ENCODE measurements at places on chromosomes 3 and 15.

- DNase-seq = no peak
Observed at GRCh38 chr3:196634224-196634623, 5.3 kb upstream of the NRROS start.

GRCh38 chr3:88954853-88955252 lies 152.6 kb upstream of the EPHA3 start:
- DNase-seq = no peak

GRCh38 chr15:72353266-72353665 lies 22.5 kb downstream of the HEXA start:
- DNase-seq = no peak

DNA sequence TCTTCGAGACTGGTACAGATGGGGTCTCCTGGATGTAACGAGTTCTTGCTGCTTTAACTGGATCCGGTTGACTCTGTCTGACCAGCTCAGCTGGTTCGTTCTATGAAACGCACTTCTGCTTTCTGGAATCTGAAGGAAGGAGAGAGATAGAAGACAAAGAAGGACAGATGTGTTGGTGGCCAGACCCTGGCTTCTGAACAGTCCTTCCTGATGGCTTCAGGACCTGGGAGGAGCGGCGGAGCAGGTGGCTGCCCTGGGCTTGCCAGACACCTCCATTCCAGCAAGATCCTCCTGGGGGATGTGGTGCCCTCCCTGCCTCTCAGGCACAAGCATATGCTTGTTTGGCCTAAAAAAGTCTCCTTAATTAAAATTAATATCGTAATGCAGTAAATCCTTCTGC lies 99.9 kb downstream of the APBA2 start:
- no peak for DNase-seq

DNA sequence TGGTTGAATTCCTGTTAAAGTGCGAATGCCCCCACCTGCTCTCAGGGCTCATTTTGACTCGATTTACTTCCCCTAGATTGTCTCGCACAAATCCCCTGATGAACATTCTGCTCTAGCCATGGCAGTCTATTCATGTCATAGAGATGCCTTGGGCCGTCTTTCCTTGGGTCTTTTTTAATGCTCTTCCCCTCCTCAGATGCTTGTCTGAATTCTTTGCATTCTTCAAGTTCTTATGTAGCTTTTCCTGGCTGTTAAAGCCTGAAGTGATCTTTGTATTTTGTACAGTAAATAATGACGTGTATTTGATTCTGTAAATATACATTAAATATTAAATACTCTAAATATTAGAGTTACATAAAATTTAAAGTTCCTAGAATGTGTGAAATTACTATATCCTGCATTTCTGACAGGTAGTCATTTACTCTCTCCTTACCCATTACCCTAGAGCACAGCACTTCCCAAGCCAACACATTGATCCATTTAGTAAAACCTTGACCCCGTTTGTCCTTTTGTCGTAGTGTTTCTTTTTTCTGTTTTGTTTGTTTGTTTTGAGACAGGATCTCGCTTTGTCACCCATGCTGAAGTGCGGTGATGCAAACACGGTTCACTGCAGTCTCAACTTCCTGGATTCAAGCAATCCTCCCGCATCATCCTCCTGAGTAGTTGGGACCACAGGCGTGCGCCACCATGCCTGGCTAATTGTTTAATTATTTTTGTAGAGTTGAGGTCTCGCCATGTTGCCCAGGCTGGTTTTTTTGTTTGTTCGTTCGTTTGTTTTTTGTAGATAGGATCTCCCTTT lies 47.9 kb downstream of the YEATS2 start:
- DNase-seq = no peak

- no peak for DNase-seq
Observed at GRCh38 chr3:67765575-67765974, 111.2 kb upstream of the SUCLG2 start.
